Activated T-helper 9 cell treated with anti-CD3 and anti-CD28 coated beads, Interleukin-2, amount 50 U/mL, for 16 hours (primary cell): ENCODE measurements at places on chromosomes 6 and 20.

DNA sequence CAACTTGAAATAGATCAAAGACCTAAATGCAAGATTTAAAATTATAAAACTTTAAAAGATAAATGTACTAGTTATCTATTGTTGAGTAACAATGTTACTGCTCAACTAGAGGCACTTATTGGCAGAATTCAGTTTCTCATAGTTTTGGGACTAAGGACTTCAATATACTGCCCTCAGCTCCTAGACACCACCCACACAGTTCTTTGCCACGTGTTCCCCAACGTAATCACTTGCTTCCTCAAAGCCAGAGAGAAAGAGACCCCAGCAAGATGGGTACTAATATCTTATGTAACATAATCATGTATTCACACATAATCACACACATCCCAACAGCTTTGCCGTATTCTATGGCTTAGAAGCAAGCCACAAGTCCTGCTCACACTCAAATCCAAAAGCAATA, 50.3 kb upstream of the SLC22A16 start:
- DNase-seq: no peak

DNA sequence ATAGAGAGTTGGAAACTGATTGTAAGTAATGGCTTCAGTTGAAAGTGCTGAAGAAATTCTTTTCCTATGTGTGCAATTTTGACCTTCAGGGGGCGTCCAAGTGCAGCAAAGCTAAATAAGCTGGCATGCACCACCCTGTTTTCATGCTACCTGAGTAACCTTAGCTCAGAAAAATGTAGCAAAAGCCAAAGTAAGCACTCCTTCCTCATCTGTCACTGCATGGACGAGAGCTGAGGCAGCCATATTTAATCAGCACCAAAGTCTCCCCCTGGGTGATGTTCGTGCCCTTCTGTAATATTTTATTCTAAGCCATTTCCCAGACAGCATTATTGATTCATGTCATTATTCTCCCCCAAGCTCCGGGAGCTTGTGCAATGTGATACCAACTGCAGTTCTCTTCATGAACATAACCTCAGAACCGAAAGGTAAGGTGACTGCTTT, 123.1 kb downstream of the RPS12 start:
- DNase-seq: no peak

GRCh38 chr20:35012227-35013069, 56.8 kb downstream of the MYH7B start:
- DNase-seq: no peak

- DNase-seq: no peak
Observed at GRCh38 chr20:61184194-61184593, 67.9 kb upstream of the CDH4 start.

- no peak for DNase-seq
Observed at GRCh38 chr6:152416652-152417051, 220.5 kb downstream of the SYNE1 start.

- DNase-seq: no peak
Observed at GRCh38 chr6:126721581-126722160, 381.8 kb downstream of the CENPW start.

DNA sequence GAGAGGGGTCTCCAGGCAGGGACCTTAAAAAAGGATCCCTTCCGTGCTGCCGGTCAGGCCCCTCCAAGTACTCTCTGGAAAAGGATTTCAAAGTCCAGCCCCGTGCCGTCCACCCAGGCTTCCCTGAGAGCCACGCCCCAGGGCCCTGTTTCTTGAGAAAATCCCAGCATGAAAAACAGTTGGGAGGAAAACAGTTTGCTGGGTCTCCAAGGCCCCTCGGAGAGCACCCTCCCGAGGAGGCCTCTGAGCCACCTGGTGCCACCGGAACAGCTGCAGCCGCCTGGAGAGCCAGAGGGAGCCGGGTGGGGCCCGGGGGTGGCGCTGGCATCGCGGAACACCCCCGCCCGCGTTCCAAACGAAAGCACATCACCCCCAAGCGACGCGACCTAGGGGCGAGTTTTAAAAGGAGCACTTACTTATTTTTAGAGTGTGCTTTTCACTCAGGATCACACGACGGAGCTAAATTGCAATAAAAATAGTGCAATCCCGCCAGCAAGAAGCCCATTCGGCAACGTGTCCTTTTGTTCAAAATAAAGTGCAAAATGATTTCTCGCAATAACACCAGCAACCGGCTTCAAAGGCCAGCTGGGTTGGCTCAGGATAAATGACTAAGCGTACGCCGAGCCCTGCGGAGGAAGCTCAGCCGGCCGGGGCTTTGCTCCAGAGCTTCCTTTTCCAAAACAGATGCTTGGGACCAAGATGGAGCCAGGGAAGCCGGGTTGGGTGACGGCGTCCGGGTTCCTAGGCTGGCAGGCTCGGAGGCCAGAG, 64.2 kb downstream of the YTHDF1 start:
- DNase-seq: no peak

DNA sequence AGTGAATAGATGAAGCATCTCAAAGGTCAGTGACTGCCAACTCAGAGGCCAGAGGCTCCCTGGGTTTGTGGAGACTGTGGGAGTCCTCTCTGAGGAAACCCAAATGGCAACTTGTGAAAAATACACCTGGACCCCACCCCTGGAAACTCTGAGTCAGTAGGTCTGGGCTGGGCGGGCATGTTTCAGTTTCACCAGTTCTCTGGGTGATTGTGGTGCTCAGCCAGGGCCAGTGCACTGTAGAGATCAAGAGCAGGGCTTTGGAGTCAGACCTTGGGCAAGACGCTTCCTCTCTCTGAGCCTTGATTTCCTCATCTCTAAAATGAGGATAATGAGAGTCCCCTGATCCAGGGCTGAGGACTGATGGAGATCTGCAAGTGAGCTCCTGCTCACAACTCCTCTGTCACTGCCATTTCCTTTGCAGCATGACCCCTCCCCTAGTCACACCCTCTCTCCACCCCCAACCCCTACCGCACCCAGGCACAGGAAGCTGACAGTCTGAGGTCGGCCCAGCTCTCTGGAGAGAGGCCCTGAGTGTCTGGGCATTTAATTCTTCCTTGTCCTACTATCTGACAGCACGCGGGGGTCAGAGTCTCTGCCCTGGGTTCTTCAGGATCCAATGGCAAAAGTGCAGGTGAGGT, 5.1 kb downstream of the DEF6 start:
- peak; percentile 79 for DNase-seq

DNA sequence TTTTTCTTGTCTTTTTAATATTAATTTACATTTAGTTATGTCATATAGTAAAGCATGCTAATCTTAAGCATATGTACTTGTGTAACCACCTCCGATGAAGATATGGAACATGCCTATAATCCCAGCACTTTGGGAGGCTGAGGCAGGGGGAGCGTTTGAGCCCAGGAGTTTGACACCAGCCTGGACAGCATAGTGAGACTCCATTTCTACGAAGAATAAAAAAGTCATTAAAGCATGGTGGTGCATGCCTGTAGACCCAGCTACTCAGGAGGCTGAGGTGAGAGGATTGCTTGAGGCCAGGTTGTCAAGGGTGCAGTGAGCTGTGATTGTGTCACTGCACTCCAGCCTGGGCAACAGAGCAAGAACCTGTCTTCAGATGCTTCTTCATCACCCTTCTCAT, 628.8 kb upstream of the FLRT3 start:
- DNase-seq: no peak

DNA sequence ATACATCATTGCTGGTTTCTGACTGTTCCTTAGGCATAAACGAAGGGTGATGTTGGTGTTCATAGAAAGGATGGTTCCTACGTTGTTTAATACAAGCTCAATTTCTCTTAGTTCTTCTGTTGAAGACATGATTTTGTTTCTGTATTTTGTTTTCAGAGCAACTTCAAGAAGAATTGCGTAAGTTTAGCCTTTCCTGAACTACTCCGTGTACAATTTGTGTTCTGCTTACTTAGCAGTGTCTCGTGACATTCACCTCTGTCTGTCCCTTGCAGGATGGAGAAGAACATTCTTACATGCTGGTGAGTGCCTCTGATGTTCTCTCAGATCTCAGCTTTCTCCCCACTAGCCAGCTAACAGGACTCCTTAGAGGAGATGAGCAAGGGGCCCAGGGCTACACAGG, 7.6 kb downstream of the BTN2A2 start:
- no peak for DNase-seq

DNA sequence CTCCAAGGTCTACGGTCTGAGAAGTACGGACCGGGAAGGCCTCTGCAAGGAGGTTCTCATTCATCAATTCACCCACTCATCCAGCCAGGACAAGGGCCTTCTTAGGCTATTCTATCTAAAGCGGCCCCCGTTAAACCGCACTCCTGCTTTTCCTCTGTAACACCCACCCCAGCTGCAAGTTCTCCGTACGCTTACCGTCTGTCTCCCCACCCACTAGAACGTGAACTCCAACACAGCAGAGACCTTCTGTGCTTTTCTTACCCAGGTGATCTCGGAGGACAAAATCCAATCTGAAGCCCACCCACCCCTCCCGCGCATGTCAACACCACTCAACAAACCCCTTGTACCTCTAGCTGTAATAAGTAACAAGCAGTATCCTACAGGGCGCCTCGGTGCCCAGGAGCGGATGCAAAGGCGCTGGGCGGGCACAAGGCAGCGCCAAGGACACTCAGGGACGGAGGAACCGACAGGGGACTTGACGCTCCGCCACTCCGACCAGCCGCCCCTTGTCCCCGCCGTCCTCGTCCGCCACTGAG, 351 bp downstream of the AURKA start:
- DNase-seq: no peak

DNA sequence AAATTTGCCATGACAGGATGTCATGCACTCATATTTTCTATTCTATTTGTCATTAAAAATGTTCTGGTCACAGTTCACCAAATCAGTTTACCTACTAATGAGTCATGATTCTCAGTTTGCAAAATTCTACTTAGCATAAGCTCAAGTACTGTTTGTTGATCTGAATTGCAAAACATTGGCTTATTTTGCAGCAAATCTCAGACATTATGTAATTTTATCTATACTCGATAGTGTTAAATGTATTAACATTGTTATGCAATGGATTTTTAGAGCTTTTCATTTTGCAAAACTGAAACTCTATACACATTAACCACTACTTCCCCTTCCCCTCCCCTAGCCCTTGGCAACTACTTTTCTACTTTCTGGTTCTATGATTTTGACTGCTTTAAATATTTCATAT, 213.8 kb upstream of the ZFP64 start:
- DNase-seq: no peak

DNA sequence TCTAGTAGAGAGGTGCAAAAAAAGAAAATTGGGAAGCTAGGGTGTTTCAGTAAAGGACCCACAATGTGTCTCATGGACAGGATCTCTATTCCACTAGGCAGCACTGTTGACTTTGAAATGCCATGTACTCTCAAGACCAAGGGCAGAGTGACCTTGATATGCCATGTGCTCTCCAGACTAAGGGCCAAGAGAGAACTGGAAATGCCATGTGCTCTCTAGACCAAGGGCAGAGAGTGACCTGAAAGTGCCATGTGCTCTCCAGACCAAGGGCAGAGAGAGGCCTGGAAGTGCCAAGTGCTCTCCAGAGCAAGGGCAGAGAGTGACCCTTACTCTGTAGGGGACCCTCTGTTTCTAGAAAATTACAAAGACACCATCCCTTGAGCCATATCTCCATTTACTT, 49.3 kb upstream of the HTR1B start:
- DNase-seq: no peak

DNA sequence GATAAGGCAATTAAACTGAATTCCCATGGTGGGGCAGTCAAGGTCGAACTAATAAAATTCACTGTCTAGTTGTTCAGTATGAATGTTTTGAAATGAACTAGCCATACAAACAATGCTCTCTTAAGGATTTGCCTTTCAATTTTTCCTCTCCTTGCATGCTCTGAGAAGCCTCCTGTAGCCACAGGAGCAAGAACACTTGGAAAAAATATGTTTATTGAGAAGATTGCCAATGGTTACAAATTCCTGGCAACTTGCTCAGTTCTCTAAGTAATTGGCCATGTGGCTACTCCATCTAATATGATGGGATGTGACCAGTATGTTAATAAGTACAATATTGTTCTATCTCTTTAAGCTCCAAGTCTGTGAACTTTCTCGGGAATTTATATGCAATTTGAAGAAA, 49.4 kb downstream of the FUT9 start:
- DNase-seq: no peak

DNA sequence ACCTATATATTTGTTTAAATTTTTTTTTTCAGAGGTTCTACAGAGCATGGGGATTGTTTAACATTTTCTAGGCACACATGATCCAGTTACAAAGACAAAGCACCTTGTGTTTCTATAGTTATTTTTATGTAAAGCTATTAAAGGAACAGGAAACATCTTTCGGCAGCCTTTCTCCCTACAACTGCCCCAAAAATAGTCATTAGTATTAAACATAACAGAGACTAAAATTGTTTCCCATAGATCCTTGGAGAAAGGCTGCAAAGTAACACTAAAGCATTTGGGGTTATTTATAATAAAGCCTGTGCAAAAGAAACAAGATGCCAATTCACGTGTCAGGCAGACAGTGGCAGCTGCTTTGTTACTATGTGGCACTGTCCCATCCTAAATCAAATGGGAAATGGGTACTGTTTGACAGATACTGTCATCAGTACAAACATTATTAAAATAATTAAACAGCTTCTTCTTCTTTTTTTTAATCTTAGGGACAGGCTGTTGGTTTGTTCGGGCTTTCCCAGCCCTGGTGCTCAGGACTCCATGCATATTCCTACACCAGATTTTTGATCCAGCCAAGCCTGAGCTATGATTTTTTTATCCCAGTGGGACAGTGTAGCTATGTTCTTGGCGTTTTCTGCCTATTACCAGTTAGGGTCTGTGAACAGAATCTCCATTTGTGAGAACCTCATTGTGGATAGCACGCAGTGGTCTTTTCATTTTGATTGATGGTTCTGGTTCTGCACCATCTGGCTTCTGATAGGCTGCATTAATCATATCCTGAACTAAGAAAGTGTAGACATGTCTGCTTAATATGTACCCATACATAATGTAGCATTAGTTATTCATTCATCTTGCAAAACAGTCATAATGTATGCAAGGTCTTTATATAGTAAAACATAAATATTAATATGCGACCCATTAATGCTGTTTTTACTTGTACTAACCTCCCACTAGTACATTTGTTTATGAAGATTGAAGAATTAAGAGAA, 460.4 kb upstream of the SOX4 start:
- no peak for DNase-seq

GRCh38 chr6:46953921-46954320, 32.2 kb upstream of the ADGRF5 start:
- DNase-seq: no peak

- DNase-seq: no peak
Observed at GRCh38 chr6:36947570-36948351, 6.8 kb upstream of the PI16 start.

GRCh38 chr6:7042654-7043545, 64.9 kb upstream of the RREB1 start:
- no peak for DNase-seq

- no peak for DNase-seq
Observed at GRCh38 chr6:50030350-50030749, 8.6 kb upstream of the DEFB110 start.
